ENCODE measurements at places on chromosomes 3 and 15.
A peak's percentile ranks its signal among the peaks of the same experiment; 100 is the strongest.

GRCh38 chr3:38149708-38150107 lies 11.2 kb downstream of the MYD88 start:
- no peak for DNase-seq

- DNase-seq = no peak
These were observed 226.6 kb upstream of the HES1 start for GRCh38 chr3:193909387-193909786.

DNA sequence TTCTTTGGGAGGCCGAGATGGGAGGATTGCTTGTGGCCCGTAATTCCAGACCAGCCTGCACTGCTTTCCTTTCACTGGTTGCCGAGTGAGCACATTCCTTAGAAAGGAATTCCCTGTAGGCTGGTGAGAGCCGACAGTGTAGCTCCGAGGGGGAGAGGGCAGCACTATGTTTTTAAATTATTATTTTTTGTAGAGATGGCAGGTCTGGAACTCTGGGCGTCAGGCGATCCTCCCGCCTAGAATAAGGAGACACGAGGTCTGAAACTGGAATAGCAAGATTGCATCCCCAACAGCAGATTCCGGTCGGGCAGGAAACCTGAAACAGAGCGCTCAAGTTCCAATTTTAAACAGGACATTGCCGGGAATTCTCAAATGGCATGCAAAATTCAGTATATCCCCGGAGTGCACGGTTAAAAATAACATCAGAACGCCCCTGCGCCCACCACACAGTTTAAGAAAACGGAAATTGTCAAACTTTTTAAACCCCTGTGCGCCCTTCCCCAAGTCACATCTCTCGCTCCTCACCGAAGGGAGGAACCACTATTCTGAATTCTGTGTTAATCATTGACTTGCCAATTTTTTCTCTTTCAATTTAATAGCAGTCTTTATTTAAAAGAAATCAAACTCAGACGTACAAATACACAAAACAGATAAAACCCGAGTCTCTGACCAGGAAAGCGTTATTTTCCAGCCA lies 643 bp upstream of the RNU5B-1 start:
- DNase-seq = peak; percentile 34

- peak; percentile 99 for DNase-seq
These were observed 208.4 kb downstream of the PLOD2 start for GRCh38 chr3:145952536-145952935.

DNA sequence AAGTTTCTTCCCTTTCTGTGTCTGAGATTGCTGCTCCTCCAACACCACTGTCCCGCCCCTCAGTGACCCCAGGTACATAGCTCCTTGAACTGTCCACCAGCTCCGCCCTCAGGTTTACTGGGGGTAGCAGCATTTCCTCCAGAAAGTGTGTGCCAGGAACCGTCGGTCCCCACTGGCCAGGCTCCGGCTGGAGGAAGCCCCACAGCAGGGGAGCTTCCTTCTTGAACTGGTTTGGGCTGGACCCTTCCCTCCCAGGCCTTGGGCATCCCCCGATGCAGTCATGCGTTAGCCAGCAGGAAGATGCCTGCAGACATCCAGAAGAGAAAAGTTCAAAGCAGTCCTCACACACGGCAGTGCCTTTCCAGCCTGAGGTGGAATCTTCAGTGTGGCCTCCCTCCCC lies 19.7 kb downstream of the PAK6 start:
- no peak for DNase-seq

- peak; percentile 34 for DNase-seq
These were observed 36.8 kb downstream of the ATP1B3 start for GRCh38 chr3:141913150-141913811.

GRCh38 chr3:52022323-52023100 lies 26.8 kb upstream of the RPL29 start:
- DNase-seq = no peak

DNA sequence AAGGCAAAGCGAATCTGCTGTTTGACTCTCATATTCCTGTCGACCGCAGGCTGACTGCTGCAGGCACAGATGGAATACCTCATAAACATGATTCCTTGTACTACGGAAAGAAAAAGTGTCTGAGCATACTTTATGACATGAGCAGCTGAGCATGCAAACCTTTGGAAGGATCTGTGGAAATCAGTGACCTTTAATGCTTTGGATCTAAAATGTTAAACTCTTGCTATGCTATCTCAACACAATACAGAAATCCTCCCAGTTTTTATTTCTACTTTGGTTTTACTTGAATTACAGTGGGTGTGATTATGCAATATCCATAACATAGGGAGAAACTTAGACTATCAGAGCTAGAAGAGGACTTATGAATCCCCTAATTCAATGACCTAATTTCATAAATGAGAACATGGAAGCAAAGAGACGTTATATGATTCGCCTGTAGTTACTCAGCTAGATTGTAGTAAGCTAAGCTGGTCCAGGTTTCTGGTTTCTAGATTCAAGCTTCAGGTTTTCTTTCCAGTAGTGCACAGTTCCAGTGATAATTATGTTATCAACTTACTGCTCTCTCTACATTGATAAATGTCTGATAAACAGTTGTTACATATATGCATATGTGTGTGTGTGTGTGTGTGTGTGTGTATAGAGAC lies 127.6 kb upstream of the GBE1 start:
- no peak for DNase-seq

DNA sequence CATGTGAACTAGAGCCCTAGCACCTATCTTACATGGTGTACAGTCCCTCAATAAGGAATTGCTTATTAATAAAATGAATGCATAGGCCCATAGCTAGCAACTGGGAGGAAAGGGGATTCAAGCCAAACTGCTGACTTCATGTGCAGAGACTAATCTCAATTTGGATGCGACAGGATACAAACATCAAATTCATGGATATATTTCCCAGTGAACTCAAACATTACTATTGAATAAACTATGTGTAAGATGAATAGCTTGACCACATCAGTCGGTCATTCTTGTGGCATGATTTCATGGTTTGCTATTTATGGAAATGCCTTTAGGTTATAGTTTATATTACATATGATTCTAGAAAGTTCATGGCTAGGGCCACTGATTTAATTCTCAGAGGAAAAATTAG lies 268.6 kb upstream of the SLITRK3 start:
- peak; percentile 73 for DNase-seq

DNA sequence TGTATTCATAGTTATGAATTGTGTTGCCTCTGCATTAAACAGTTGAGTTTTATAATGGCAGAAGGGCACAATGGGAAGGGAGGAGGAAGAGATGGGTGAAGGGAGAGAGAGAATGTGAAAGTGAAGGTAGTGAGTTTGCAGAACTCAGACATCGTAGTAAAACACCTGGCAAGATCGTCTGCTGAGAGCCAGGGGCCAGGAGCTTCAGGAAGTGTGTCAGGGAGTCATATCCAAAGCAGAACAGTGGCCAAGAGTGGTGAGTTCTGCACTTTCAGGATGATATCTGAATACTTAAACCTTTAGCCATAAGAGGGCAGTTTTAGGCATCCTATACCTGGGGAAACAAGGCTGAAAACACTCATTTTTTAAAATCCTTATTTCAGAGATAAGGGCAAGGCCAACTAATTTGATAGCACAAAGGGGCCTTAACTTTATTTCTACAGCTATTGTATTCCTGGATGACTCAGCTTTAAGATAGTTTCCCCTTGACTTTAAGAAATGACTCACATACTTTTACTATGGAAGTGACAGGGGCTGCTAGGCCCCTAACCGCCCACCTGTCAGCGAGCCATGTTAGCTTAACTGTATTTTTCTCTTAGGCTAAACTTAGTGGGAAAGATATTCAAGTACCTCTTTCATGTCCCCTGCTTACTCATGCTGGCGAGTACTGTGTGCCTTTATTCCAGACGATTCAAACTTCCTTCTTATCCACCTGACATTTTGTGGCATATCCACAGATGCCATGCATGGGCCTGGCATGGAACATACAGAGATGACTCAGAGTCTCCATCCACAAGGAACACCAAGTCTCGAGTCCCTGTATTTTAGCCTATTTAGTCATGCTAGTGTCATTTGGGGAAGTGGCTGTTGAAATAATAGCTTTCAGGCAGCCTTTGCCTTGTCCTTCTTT lies 53.9 kb downstream of the RLBP1 start:
- peak; percentile 91 for DNase-seq

DNA sequence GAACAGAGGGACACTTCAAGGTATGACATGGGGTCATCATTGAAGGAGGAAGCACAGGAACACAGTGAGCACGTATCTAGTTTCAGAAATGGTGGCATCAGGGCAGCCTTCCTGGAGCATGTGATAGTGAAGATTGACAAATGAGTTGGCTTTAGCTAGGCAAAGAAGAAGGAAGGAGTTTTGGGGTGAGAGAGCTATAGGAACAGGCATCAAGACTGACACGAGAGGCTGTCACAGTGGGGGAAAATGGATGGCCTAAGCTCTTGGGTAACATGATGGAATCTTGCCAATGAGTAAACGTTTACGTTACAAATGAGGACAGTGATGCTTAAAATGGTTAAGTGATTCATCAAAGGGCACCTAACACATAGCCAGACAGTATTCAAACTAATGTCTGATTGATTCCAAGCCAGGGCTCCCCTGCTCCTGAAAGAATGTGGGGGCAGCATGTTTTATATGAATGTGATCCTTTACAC lies 23.1 kb upstream of the GPR171 start:
- peak; percentile 93 for DNase-seq

DNA sequence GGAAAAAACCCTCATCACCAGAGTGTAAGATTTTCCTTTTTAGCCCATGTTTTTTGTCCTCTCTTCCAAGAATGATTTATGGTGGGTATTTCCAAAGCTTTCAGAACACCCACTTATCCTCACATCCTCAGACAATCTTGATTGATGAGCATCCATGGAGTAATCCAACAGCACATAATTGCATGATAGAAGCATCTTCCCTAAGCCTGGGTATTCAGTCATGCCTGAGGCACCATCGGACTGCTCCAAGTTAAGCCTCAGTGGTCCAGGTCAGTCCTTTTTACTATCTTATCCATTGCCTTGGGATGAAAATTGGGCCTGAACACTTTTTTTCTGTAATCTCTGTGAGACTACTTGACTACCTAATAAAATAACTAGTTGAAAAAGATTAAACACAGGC lies 676.0 kb upstream of the SEMA6D start:
- no peak for DNase-seq

DNA sequence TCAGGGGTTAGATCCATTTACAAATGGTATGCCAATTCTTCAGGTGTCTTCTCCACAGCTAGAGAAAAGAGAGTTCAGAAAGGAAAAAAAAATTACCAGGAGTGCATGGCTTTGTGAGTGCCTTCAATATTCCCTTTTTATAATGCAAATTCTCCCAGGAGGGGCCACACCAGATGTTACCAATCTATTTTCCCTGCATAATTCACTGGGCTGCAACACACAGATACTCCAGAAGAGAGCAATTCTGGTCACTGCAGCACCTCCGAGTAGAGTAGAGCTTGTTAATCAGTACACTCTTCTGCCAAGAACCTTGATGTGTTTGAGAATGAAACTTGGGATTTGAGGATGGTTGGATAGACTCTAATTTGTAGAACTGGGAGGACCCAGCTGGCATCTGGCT lies 80.7 kb upstream of the SPRED1 start:
- no peak for DNase-seq

- no peak for DNase-seq
These were observed 4.1 kb downstream of the GAP43 start for GRCh38 chr3:115627180-115628074.

- DNase-seq = no peak
These were observed at the start of gene COL6A6 for GRCh38 chr3:130516645-130517512. TSS of gene COL6A6 (plus strand) at chr3:130517177. CDS start at chr3:130560365, 43,188 bp downstream.

- DNase-seq = no peak
These were observed 154.6 kb downstream of the ADAM10 start for GRCh38 chr15:58594898-58595297.

DNA sequence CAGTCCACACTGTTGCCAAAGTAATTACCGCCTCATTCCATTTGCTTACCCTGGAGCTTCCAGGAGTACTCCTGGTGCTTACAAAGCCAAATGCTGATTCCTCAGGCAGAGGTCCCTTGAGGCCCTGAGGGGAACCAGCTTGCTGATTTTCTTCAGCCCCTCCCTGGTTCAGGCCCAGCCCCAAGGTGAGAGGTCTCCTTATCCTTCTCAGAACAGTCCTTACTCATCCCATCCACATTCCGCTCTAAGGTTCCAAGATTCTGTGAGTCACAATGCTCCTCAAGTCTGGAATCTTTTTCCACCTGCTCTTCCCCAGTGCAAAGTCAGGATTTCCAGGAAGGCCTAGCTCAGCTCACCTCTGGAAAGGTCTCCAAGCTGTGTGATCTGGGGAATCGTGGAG lies 1.8 kb upstream of the ATP10A start:
- DNase-seq = peak; percentile 60

DNA sequence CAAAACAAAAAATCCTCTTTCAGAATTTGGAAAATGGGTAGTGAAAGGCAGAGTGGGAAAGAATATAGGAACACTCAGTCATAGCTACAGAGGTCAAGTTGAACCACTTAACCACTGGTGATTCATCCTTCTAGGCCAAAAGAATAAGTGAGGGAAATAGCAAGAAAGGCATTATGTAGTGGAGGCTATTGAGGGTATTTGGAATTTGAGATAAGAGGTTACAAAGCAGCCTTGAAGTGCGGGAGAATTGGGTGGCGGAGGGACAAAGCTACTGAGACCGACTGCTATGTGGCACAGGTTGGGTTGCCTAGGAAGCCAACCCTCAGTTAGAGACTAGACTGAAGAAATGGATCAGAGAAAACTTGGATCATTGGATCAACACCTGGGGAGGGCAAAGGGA lies 109.5 kb downstream of the SYNPR start:
- DNase-seq = peak; percentile 83

- no peak for DNase-seq
These were observed 8.2 kb upstream of the FAM240A start for GRCh38 chr3:46604127-46604526.

DNA sequence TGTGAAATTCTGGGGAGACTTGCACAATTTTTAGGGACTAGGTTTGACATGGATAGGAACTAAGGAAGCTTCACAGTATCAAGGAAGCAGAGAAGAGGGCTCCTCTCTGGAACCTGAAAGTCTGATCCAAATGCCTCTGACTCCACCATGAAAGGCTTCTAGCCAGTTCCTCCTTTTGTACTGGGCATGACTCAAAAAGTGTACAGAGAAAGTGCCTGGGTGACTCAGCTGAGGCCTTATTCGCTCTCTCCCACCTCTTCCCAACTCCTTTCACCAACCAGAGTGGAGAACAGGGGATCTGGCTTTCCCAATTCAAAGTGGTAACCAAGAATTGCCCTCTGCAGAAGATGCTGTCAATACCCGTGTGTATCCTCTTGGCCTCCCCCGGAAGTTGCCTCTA lies 342.9 kb upstream of the PROK2 start:
- DNase-seq = peak; percentile 36

GRCh38 chr3:127735767-127736693 lies 63.3 kb downstream of the ABTB1 start:
- DNase-seq = peak; percentile 74

- DNase-seq = no peak
These were observed 98.0 kb upstream of the SLC25A36 start for GRCh38 chr3:140843656-140844055.

- DNase-seq = no peak
These were observed 58.6 kb downstream of the MME start for GRCh38 chr3:155138677-155139076.

- DNase-seq = no peak
These were observed 147.8 kb upstream of the IL12A start for GRCh38 chr3:159840703-159841299.

- no peak for DNase-seq
These were observed 940.2 kb downstream of the MCTP2 start for GRCh38 chr15:95171564-95171963.
